NCI-H1436 (cell line): ENCODE measurements at places on chromosomes 5 and 9.
A peak's percentile ranks its signal among the peaks of the same experiment; 100 is the strongest.

DNA sequence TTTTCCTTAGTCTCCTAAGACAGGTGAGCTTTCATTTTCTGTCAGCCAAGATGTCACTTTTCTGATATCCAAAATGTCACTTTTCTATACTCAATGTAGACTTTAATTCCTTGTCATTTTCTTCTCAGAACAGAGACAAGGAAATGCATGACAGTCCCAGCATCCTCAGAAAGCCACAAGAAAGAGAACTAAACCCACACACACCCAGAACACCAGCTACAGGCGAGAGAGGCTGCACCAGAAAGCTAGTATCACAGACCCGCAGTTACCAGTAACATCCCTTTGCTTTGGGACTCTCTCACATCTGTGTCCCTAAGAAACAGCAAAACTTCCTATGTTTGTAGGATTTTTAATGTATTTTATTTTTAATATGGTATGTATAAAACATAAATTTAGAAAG, 17.1 kb downstream of the TRMO start:
- DNase-seq = no peak

GRCh38 chr9:11064909-11065308, 452.1 kb upstream of the PTPRD start:
- peak; percentile 62 for DNase-seq

DNA sequence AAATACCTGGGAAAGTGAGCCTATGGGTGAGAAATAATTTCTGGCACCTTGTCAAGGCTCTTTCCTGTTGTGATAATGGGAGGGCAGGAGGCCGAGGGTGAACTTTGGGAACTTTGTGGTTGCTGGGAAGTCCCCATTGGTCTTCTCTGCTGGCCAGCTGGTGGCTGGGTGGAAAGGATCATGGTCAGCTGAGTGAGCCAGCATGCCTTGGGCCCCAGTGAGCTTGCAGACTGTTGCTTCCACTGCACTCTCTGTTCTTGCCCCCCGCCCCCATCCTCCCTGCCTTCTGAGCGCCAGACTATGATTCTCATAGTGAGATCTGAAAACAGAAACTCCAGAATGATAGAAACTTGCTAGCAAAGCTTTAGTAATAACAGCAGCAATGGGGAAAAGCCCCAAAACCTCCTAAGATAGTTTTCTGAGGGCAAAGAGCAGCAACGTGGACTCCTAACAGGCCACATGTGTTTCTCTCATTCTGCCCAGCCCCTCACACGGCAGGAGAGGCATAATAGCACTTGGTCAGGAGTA, 139.2 kb upstream of the SMARCA2 start:
- DNase-seq = no peak

DNA sequence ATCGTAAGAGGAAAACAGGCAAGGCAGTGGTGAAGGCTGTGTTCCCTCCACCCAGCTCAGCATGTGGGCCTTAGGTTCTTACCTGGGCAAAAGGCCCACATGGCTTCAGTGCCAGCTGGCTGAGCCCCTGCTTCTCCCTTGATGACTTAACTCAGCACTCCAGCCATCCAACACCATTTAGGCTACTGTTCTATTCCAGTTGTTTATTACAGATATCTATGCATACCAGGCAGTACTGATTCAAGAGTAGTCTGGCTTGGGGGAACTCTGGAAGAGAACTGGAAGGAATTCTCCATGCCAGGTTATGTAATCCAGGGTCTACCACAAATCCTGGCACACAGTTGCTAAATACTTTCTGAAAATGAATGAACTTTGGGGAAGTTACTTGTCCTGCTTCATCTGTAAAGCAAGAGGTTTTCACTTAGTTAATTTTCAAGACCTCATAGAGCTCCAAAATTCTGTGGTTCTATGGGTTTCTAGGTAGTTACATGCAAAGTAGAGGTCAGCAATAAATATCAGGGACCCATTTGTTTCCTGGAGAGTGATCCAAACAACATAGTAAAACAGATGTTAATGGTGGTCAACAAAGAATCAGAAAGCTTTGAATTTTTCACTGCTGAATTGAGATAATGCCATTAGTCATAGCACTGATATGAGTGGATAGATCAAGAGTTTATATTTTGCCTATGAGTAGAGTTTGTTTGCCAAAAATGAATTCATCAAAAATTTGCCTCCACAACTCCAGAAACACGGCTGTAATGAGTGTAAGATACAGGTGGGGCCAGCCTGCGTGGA, 88.2 kb upstream of the OSMR start:
- no peak for DNase-seq

GRCh38 chr5:90477621-90478215, 3.1 kb downstream of the POLR3G start:
- DNase-seq = no peak

DNA sequence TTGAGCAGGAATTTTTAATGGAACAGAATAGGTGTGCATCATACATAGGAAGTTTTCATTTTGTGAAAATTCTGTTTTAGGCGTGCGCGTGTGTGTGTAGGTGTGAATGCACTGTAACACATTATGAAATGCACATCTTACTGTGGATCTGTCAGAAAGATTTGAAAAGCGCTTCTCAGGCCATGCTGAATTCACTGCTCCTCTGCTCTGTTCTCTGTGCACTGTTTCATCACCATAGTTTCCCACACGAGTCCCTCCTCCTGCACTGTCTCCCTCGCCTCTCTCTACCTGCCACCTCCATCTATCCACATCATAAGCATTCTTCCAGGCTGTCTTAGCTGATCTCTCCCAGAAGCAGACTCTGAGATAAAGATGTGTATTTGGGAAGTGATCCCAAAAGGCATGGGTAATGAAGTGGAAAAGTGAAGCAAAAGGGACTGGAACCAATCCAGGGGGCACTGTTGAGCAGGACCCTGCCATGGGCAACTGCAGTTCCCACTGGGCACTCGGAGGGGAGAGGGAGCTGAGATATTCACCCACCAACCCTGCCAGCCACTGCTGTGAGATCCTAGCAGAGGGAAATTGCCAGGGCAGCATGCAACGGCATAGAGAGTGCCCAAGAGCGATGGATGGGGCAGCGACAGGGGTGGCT, 65.9 kb downstream of the GABBR2 start:
- DNase-seq = no peak

DNA sequence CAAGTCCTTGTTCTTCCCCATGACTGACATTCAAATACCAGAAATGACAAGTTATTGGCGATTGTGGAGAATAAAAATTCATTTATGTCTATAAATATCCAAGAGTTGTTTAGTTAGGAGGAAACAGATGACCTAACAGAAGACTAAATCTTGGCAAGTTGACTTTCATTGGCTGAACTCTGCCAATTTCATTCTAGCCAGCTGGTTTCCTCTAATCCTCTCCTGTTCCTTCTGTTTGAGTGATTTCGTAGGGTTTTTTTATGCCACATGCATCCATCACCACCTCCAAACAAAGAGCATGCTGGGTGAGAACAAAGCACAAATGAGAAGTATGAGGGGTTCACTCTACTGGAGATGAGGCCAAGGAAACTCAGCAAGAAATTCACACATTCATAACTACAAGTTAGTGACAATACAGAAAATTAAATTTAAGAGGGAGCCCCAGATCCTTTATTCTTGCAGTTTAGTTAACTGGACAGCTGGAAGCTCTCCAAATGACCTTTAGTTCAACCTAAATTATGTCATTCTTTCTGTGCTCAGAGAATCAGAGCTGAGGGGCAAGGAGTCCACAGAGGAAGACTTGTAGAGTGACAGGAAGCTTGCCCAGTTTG, 932.0 kb downstream of the TLE4 start:
- DNase-seq = no peak

DNA sequence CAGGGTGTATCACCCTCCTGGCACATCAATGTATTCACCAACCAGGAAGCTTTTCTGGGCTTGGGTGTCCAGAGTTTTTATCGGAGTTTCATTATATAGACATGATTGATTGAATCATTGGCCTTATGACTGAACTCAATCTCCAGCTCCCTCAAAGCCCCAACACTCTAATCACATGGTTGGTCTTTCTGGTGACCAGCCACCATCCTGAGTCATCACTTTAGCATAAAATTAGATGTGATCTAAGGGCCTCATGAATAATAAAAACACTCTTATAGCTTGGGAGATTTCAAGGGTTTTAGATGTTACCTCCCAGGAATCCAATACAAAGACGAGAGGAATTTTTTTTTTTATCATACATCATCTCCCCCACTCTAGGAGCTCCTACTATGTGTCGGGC, 7.7 kb upstream of the PBX3 start:
- DNase-seq = no peak

GRCh38 chr5:135062216-135063055, 28.4 kb upstream of the PITX1 start:
- no peak for DNase-seq

- DNase-seq = peak; percentile 64
Measured at GRCh38 chr9:81686614-81687520, 2.5 kb downstream of the TLE1 start.

- DNase-seq = no peak
Measured at GRCh38 chr5:119409235-119409815, 43.0 kb upstream of the HSD17B4 start.
